ENCODE measurements at places on chromosomes 5 and 9.

DNA sequence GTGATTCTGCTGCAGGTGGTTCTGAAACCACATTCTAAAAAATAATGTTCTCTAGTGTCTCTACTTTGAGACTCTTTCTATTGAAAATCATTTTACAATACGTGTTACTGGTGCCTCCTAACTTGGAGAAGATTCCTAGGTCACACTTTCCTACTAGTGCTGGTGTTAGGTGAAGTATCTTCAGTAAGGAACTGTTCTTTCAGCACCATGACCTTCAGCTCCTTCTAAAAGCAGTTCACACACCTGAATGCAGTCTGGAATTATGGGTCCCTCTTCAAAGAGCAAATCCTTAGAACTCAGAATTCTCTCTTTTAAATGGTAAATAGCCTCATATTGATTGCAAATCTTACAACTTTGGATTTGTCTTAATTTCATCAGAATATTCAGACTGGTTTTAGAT lies 10.6 kb upstream of the DPYSL3 start:
- no peak for DNase-seq

GRCh38 chr9:99431103-99431502 lies 209.0 kb downstream of the SEC61B start:
- no peak for DNase-seq

DNA sequence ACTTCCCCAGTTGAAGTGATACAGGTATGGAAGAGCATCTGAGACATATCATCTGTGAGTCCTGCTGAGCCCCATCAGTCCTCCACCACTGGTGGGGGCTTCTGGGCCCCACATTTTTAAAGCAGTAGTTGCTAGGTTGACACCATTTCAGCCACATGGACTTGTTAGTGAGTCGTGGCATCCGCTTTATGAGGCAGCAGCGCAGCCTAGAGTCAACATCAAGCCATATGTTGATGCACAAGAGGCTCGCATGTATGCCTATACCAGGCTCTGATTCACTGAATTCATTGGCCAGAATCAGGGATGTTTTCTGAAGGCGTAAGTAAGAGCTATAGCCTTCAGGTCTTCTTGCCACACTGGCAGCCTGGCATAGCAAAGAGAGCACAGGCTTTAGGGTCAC lies 26.8 kb downstream of the ZNF346 start:
- DNase-seq = no peak

DNA sequence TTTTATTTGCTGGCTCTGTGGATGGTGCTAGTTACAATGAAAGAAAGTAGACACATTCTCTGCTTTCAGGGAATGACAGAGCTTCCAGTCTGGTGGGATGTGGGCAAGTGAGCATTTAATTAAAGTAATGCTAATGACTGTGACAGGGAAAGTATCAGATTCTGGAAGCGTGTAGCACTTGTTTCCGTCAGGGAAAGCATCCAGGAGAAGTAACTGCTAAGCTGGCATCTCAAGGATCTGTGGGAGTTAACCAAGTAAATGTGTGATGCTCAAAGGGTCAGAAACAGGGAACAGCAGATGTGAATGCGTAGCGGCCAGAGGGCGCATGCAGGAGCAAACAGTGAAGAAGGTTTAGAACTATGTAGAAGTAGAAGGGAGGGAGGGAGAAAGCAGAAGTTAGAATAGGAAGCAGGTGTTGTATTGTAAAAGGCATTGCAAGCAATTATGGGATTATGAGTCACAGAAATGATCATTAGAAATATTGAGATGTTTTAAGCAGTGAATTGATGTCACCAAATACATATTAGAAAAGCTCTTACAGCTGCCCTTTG lies 12.2 kb downstream of the KLHL9 start:
- DNase-seq = no peak

- DNase-seq = no peak
These were observed 519.3 kb upstream of the PTGER4 start for GRCh38 chr5:40160435-40160834.

- no peak for DNase-seq
These were observed 138.9 kb downstream of the KCNN2 start for GRCh38 chr5:114500756-114501155.

DNA sequence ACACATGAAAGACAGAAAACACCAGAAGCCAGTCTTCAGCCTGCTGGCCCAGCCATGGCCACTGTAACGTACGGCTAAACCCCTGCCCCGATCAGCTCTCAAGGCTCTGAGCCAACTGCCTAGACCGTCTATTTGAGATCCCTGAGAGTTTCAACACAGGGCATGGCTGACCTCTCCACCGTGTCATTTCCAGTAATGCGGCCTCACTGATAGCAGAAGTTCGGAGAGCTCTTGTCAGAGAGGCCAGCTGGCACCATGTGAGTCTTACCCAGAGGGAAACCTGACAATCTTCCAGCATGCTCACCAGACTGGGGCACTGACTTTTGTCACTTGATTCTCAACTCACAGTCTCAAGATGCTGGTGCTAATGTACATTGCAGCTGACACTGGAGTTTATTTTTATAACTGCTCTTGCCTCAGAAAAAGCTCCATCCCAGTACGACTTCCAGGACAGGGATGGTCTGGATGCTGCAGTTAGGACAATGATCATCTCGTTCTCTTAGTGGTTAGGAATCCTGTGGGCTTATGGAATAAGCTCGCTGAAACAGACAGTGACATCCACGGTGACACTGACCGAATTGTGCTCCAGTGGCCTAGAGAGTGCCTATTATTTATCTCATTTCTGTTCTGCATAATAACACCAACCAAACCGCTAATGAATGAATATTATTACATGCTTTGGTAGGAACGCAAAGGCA lies 372.7 kb downstream of the ICE1 start:
- DNase-seq = no peak

Data from activated naive CD4-positive, alpha-beta T cell (primary cell).